Psoas muscle (tissue), 8 donors: ENCODE measurements at places on chromosomes 4 and X. TPM values are rescaled to one million over a fixed set of nuclear protein-coding genes. Genes with fewer than 3 reads are reported as not detected.

The FGD1 gene
- polyA plus RNA-seq, result 0.40 TPM

The TCP11X2 gene
- not detected for polyA plus RNA-seq

The NPY1R gene
- polyA plus RNA-seq, result 0.80 TPM

The PNMA5 gene
- polyA plus RNA-seq, result not detected

The CBLL2 gene
- not detected for polyA plus RNA-seq

The LONRF3 gene
- polyA plus RNA-seq, result 8.4 TPM

The GPM6B gene
- 3.0 TPM for polyA plus RNA-seq

The SPIN3 gene
- 2.5 TPM for polyA plus RNA-seq

The SLC9A7 gene
- 6.5 TPM for polyA plus RNA-seq

The MAGEB2 gene
- not detected for polyA plus RNA-seq

The PNMA6F gene
- not detected for polyA plus RNA-seq

The AVPR2 gene
- 3.2 TPM for polyA plus RNA-seq

The CT47C1 gene
- not detected for polyA plus RNA-seq

The WAS gene
- 0.45 TPM for polyA plus RNA-seq

The CXCL5 gene
- 0.05 TPM for polyA plus RNA-seq

The ADAMTS3 gene
- polyA plus RNA-seq, result 0.10 TPM

The CTAG1A gene
- not detected for polyA plus RNA-seq

The CFAP299 gene
- polyA plus RNA-seq, result not detected

The IL21 gene
- polyA plus RNA-seq, result 0.04 TPM

The LDB2 gene
- polyA plus RNA-seq, result 8.9 TPM

The CDKL5 gene
- polyA plus RNA-seq, result 0.42 TPM

The ZIC3 gene
- not detected for polyA plus RNA-seq
